ENCODE measurements at places on chromosomes 12 and 14.
A peak's percentile ranks its signal among the peaks of the same experiment; 100 is the strongest.

DNA sequence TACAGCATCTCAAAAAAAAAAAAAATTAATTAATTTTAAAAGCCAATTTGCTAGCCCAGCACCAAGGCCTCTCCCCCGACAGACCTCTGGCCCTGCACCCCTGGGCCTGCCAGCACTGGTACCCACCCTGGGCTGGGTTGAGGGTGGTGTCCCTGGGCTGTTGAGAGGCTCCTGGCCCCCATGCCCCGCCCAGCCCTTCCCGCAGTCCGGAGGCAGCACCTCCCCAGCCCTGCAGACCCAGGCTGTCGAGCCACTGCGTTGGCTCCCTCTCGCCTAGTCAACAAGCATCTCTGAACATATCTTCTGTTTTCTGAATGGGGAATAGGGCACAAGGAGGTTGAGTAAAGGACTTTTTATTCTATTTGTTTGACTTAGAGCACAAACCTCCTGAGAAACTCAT, 87.1 kb downstream of the FBXL14 start:
- DNase-seq: no peak

- DNase-seq: no peak
These were observed 57.5 kb downstream of the ANAPC7 start for GRCh38 chr12:110345963-110346362.

GRCh38 chr12:64400041-64400440, 4.2 kb upstream of the XPOT start:
- peak; percentile 42 for DNase-seq

- DNase-seq: no peak
These were observed 24.1 kb downstream of the TTC8 start for GRCh38 chr14:88848571-88848970.

- no peak for DNase-seq
These were observed 467 bp downstream of the KCNK13 start for GRCh38 chr14:90062127-90062794.

DNA sequence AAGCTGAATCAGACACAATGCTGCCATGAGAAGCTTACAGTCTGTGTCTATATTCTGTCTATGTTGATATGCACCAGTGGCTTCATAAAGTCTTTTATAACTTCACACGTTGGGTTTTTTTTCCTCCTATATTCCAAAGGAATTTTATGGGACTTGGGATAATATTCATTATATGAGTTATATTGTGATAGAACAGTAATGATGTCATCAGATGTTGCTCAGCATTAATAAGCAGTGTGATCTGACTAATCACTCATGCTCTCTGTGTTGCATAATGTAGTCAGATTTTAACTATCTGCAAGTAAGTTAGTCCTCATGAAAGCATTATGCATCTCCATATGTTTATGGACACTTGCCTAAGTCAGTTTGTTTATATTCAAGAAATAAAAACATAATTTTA, 159.6 kb downstream of the PLCZ1 start:
- no peak for DNase-seq

GRCh38 chr12:62787023-62787422, 147.9 kb downstream of the PPM1H start:
- no peak for DNase-seq

DNA sequence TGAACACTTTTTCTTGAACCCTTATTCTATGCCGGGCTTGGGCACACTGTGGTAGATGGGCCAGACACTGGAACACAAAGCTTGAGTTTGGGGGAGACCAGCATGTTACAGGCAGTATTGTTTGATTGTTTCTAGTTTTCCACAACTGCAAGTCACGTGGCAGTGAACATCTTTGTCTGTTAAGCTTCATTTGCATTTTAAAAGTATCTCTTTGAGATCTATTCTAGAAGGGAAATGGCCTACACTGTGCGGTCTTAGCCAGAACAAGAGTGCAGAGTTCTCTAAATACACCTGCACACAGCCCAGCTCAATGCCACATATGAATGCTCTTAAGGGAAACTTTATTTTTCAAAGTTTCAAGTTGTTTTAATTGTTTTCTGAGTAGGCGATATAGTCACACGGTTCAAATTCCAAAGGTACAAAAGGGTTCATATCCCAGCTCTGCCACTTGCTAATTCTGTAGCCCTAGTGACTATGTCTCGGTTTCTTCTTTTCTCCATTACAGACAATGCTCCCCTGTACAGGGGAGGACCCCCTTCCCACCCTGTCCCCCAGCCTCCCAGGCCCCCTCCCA, 24.9 kb downstream of the RIN3 start:
- no peak for DNase-seq

GRCh38 chr12:11136075-11136474, 1.6 kb upstream of the TAS2R30 start:
- DNase-seq: no peak

DNA sequence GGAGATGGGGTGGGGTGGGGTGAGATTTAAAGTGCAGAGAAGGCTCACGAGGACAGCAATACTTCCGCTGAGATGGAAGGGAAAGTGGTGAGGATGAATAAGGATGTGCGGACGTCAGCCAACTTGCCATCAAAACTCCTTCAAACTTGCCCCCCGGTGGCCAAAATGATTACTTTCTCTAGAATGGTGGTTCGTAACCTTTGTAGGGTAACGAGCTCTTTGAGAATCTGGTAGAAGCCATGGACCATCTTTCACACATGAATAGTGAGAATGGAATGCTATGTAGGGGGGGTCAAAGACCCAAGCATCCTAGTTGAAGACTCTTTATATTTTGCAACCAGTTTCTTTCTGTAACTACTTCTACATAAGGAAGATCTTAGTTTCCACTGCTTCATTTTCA, 245.9 kb upstream of the DDHD1 start:
- DNase-seq: no peak

DNA sequence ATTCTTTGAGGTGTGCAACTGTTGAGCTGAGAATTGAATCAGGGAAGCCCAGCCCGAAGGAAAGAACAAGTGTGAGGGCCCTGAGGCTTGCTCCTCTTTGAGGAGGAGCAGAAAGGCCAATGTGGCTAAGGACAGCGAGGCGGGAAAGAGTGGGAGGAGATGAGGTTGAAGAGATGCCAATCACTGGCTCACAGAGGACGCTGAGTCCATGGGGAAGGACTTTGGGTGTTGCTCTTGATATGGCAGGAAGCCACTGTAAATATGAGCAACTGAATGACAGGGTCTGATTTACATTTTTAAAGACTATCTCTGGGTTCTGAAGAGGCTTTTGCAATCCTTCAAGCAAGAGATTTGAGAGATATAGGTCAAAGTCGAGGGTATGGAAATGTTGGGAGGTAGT, 3.3 kb upstream of the APPL2 start:
- no peak for DNase-seq

GRCh38 chr12:65308601-65309071, 30.2 kb downstream of the MSRB3 start:
- DNase-seq: no peak

- no peak for DNase-seq
These were observed 414.3 kb downstream of the BCAT1 start for GRCh38 chr12:24534622-24535021.

GRCh38 chr12:91316907-91317269, 134.3 kb upstream of the DCN start:
- no peak for DNase-seq

All from T-helper 22 cell (primary cell).